ENCODE measurements at places on chromosomes 6 and 20.

GRCh38 chr20:56566621-56567020 lies 33.6 kb downstream of the FAM209B start:
- no peak for DNase-seq

GRCh38 chr6:25922301-25922700 lies 8.2 kb downstream of the SLC17A2 start:
- no peak for DNase-seq

- no peak for DNase-seq
Measured at GRCh38 chr6:157440171-157440570, 59.2 kb downstream of the ZDHHC14 start.

- peak; percentile 73 for DNase-seq
Measured at GRCh38 chr6:113857556-113858479, 673 bp downstream of the MARCKS start.

DNA sequence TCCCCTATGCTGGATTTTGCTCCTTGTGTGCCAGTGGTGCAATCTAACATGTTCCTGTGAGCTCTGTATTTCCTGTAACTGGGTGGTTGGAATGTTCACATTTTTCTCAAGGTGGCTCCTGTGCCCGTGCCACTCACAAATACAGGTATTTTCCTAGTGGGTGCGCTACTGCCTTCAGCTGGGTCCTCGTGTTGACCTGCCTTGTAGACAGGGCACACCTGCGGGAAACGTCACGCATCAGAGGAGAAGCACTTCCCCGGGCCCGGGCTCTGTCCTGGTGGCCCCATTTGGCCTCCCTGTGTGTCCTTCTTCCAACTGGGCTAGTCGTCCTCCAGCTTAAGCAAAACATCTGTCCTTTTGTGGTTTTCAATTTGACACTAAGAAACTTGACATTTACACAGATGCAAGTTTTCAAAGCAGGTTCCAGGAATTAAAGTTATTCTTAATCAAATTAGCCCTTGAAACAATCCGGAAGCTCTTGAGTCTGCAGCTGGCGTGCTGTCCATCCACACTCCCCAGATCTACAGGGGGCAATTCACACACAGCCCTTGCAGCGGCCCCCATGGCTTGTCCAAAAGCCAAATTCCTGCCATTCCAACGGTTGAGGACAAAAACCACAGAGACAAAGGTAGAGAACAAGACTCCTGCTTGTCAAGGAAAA lies 275.1 kb downstream of the CDC5L start:
- no peak for DNase-seq

- no peak for DNase-seq
Measured at GRCh38 chr6:32086661-32087573, 22.2 kb downstream of the TNXB start.

- DNase-seq, result no peak
Measured at GRCh38 chr6:50721978-50722377, 8.7 kb downstream of the TFAP2D start.
